ENCODE measurements at places on chromosomes 1 and 21. TPM values are rescaled to one million over a fixed set of nuclear protein-coding genes. Genes with fewer than 3 reads are reported as not detected.

DNA sequence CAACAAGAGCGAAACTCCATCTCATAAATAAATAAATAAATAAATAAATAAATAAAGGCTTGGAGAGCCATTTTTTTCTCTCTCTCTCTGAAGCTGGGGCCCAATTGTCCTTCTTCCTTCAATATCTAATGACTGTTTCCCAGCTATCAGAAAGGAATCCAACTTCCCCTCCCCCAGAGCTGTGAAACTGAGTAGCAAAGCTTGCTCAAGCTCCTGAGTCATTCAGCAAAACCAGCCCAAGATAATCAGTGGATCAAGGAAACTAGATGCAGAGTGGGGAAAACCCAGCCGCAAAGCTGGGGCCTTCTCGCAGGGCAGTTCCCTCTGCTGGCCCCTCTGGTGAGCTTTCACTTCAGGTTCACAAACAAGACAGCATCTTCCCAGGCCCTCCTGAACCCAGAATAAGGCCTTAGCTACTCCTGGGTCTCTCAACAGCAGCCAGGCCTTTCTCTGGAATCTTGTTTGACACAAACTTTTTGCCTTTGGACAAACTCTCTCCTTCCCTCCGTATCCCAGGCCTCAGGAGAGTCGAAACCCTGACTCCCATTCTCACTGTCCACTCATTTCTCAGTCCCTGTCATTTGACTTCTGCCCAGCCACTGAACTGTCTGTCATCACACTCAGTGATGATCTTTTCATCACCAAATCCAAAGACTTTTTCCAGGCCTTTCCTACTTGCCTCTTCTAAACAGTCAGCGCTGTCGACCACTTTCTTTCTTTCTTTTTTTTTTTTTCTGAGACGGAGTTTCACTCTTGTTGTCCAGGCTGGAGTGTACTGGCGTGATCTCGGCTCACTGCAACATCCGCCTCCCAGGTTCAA lies 18.0 kb upstream of the PTP4A2 start:
- H3K27me3 ChIP-seq, result no peaks in the 10 kb centered on the region
- no peaks in the 10 kb centered on the region for H3K4me1 ChIP-seq
- no peak for DNase-seq
- no peaks in the 10 kb centered on the region for H3K36me3 ChIP-seq
- H3K27ac ChIP-seq, result peak overlapping the region; percentile 86

DNA sequence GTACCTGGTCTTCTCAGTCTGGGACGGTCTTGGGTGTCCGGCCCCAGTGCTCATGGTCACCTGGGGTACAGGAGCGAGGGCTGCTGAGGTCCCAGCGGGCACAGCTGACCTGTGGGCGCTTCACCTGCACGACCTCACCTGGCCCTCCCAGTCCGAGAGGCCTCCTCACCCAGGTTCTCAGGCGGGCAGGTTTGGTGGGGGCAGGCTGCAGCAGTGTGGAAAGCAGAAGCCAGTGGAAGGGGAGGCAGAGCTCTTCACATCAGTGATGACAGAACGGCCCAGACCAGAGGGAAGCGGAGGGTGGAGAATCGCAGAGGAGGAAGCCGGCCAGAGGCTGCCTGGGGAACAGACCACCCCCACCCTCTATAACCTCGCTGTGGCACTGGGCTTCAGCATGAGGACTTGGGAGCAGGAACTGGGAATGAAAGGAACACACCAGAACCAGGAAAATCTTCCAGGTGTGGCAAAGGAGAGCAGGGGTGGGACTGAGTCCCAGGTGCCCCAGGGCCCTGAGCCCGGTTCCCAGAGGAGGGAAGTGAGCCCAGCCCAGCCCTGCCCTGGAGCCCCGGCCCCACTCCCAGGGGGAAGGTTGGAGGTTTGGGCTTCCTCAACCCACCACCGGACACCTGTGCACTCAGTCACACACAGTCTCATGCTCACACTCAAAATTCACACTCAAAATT lies 265.2 kb upstream of the VAMP3 start:
- H3K4me1 ChIP-seq, result no peaks in the 10 kb centered on the region
- DNase-seq, result no peak
- no peaks in the 10 kb centered on the region for H3K27me3 ChIP-seq
- H3K36me3 ChIP-seq, result no peaks in the 10 kb centered on the region
- H3K4me3 ChIP-seq, result no peak overlapping the region

- no peak for DNase-seq
- no peaks in the 10 kb centered on the region for H3K27me3 ChIP-seq
- no peak overlapping the region for H3K4me3 ChIP-seq
- no peaks in the 10 kb centered on the region for H3K36me3 ChIP-seq
- H3K27ac ChIP-seq, result no peak overlapping the region
Observed at GRCh38 chr1:232834066-232834465, 28.9 kb downstream of the MAP10 start.

The FAM110D gene
- total RNA-seq, result 1.0 TPM

- no peak overlapping the region for H3K27ac ChIP-seq
- H3K4me1 ChIP-seq, result no peaks in the 10 kb centered on the region
- H3K36me3 ChIP-seq, result no peaks in the 10 kb centered on the region
- H3K27me3 ChIP-seq, result no peaks in the 10 kb centered on the region
- no peak for DNase-seq
Observed at GRCh38 chr21:22476214-22476613, 1478.0 kb downstream of the NCAM2 start.

DNA sequence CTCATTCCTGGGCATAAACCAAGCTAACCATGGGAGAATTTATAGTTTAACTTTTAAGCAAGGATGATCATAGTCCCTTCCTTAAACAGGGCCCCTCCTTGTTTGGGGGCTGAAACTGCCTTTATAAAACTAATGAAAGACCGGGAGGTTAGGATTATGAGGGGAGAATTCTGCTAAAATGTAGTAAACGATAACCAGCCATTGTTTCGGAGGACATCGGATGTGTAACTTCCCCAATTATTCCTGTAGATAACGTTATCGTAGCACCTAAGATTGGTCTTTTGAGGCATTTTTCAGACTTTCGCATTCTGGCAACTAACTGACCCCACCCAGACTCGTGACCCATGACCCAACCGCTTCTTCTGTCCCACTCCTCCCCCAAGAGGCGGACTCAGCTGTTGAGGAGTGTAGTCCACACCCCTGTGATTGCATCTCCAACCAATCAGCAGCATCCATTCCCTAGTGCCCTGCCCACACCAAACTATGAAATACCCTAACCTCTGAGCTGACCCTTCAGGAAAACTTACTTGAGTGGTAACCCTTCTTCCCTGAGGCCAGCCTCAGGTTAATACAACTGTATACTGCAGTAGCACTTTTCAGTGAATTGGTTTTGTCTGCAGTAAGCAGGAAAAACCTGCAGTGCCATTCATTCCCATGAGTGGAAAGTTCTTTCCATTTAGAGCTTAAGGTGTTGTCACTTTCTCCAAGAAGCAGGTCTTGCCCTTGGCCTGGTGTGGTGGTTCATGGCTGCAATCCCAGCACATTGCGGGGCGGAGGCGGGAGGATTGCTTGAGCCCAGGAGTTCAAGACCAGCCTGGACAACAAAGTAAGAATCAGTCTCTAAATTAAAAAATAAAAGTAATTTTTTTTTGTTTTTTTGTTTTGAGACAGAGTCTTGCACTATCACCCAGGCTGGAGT lies 823 bp upstream of the SYF2 start:
- peaks cover 5% of the 10 kb centered on the region for H3K36me3 ChIP-seq
- H3K4me1 ChIP-seq, result peaks cover 5% of the 10 kb centered on the region
- H3K27me3 ChIP-seq, result no peaks in the 10 kb centered on the region
- H3K4me3 ChIP-seq, result peak overlapping the region; percentile 75

- no peaks in the 10 kb centered on the region for H3K36me3 ChIP-seq
- H3K4me3 ChIP-seq, result no peak overlapping the region
- no peaks in the 10 kb centered on the region for H3K27me3 ChIP-seq
- no peak for DNase-seq
Observed at GRCh38 chr1:36763771-36764170, 270.5 kb downstream of the GRIK3 start.

The KRTAP21-2 gene
- not detected for total RNA-seq

DNA sequence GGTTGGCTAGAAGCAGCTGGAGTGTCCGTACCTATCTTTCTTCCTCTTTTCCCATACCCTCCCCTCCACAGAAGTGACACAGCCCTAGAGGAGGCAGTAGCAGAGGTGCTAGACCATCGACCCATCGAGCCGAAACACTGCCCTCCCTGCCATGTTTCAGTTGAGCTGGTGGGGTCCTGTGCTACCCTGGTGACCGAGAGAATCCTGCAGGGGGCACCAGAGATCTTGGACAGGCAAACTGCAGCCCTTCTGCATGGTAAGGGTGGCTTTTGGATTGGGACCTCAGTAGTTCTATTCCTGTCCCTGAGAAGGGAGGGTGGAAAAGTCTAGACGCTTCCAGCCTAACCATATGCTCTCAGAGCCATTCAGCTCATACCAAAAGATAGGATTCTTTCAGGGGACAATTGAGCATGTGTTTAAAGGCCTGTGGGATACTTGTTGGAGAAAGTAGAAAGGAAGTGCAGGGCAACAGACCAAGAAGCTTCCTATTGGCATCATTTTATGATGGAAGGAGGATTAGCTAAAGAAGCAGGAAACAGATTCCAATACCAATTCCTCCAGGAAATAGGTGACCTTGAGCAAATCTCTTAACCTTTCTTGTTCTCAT lies 11.7 kb upstream of the BNIPL start:
- H3K27me3 ChIP-seq, result no peaks in the 10 kb centered on the region
- no peaks in the 10 kb centered on the region for H3K4me1 ChIP-seq
- peaks cover 29% of the 10 kb centered on the region for H3K36me3 ChIP-seq
- peak; percentile 70 for DNase-seq

The FCRL1 gene
- not detected for total RNA-seq

DNA sequence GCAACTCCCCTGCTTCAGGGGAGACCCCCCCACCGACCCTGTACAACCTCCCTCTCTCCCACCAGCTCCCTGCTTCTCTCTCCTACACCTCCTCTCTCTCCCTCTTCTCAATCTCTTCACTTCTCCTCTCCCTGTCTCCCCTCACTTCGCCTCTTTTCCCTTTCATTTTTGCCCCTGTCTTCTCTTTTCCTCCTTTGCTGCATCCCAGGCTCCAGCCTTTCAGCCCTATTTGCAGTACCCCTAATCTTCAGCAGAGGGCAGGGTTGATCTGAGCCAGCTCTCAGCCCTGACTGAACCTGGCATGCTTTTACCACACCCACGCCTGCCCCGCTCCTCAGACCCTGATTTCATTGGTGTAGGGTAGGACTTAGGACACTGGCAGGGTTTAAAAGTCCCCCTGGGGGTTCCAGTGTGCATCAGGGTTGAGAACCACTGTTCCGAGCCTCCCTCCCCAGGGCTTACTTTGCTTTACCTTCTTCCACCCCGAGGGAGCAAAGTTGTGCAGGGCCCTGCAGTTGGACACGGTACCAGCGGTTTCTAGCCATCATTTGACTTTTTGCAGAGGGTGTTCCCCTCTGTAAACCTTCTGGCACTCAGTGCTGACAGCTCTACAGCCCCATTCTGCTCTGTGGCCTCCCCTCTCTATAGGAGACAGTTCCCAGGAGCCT lies 67.3 kb upstream of the CNTN2 start:
- H3K36me3 ChIP-seq, result no peaks in the 10 kb centered on the region
- no peaks in the 10 kb centered on the region for H3K27me3 ChIP-seq
- DNase-seq, result peak; percentile 49
- no peaks in the 10 kb centered on the region for H3K4me1 ChIP-seq
- no peak overlapping the region for H3K4me3 ChIP-seq
- no peak overlapping the region for H3K27ac ChIP-seq

- H3K4me1 ChIP-seq, result no peaks in the 10 kb centered on the region
- no peak overlapping the region for H3K27ac ChIP-seq
- no peaks in the 10 kb centered on the region for H3K27me3 ChIP-seq
- H3K36me3 ChIP-seq, result no peaks in the 10 kb centered on the region
- DNase-seq, result no peak
- H3K4me3 ChIP-seq, result no peak overlapping the region
Observed at GRCh38 chr1:223161321-223161720, 18.3 kb upstream of the TLR5 start.

The KTI12 gene
- 4.2 TPM for total RNA-seq

GRCh38 chr1:208929575-208929974 lies 653.9 kb upstream of the CAMK1G start:
- no peak for DNase-seq
- no peaks in the 10 kb centered on the region for H3K4me1 ChIP-seq
- no peaks in the 10 kb centered on the region for H3K36me3 ChIP-seq
- no peak overlapping the region for H3K4me3 ChIP-seq
- H3K27ac ChIP-seq, result no peak overlapping the region

DNA sequence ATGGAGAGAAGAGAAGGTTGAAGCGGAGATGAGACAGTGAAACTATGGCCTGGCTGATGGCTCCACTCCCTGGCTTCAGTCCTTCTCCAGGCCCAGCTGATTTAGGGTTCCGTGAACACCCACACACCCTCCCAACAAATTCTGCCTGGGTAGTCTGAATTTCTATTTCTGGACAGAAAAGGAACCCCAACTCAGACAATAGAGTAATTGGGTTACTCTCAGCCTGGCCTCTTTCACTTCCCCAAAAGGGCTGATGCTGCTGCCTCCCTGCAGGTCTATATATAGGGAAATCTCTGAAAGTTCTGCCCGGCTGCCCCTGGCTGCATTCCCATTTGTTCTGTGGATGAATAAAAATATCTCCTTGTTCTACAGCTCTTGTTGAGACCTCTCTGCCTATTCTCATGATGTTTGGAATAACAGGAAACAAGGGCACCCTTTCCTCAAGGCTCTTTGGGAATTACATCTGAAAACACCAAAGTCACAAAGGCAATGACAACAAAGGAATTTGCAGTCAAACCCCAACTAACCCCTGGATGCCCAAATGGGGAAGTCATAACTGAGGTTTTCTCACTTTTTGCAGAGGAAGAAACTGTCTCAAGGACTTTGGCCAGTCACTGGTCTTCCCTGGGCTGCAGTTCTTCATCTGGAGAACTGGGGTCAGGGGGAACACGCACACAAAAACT lies 11.4 kb upstream of the ZSCAN20 start:
- no peaks in the 10 kb centered on the region for H3K27me3 ChIP-seq
- DNase-seq, result no peak
- H3K27ac ChIP-seq, result no peak overlapping the region
- no peaks in the 10 kb centered on the region for H3K4me1 ChIP-seq
- no peak overlapping the region for H3K4me3 ChIP-seq
- H3K36me3 ChIP-seq, result no peaks in the 10 kb centered on the region

The FBLIM1 gene
- 22.2 TPM for total RNA-seq

The HOOK1 gene
- total RNA-seq, result 23.2 TPM

DNA sequence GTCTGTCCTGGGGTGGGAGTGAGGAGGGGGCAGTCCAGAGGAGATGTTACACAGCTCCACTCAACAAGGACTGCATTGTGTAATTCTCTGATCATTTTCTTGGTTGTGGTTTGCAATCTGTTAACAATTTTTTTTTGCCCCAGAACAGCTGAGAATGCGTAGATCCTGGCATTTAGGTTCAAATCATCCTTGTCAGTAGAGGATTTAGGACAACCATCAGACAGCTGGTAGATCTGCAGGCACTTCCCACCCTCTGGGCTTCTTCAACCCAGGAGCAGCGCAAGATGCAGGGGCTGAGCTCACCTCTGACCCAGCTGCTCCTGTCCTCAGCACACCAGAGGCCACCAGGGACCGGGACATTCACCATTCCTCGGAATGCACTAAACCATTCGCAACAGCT lies 13.5 kb downstream of the BCAR3 start:
- no peak for DNase-seq

The ACAP3 gene
- 31.4 TPM for total RNA-seq

The RBP7 gene
- 0.98 TPM for total RNA-seq

DNA sequence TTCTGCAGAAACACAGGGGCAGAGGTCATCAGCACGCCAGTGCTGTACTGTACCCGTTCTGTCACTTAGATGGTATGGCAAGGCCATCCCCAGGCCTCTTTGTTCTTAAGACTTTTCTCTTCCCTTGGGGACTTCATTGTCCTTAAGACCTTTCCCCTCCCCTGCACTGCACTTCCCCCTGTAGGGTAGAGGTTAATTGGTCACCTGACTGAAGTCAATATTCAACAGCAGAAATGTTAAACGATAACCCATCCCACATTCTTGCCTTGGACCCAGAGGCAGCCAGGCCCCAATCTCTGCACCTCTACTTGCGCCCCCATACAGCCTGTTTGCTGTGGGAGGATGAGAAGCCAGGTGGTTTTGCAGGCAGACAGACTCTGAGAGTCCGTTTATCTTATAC lies 10.2 kb downstream of the PHGDH start:
- DNase-seq, result no peak
- H3K27me3 ChIP-seq, result no peaks in the 10 kb centered on the region

The FAM163A gene
- 0.06 TPM for total RNA-seq

The TMEM125 gene
- total RNA-seq, result 38.2 TPM

Data from pancreas (tissue), 10 donors.